ENCODE measurements at places on chromosomes 4 and X.

- DNase-seq: no peak
Observed at GRCh38 chr4:41196633-41197332, 17.6 kb downstream of the APBB2 start.

- no peak for DNase-seq
Observed at GRCh38 chrX:110691446-110691845, 104.2 kb downstream of the CHRDL1 start.

- DNase-seq: no peak
Observed at GRCh38 chr4:46818604-46819003, 90.4 kb downstream of the COX7B2 start.

- DNase-seq: no peak
Observed at GRCh38 chrX:48902776-48903175, 5.0 kb downstream of the PQBP1 start.

DNA sequence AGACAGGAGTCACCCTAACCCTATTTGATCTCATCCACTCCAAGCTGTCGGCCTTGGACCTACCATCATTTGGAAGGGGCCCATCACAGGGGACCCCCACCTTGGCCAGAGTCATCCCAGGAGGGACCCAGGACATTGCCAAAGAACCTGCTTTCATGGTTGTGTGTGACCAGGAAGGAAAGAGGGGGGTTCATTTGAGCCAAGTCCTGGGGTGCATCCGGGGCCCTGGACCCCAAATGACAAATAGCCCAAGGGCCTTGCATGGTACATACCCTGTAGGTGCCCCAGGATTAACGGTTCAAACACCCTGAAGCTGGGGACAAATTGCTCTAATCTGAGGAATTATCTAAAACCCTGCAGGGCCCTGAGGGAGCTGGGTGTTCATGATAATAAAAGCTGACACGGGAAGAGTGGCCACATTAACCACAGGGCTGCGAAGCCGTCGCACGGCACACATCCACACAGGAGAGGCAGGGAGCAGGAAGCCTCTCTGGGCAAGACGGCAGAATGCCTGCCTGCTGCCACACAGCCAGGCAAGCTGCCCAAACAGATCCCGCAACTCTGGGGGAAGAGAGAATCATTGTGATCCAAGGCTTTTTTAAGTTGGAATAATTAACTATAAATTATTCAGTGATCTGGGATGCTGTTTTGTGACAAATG is 28.2 kb upstream of the PPP2R2C start:
- DNase-seq: no peak

DNA sequence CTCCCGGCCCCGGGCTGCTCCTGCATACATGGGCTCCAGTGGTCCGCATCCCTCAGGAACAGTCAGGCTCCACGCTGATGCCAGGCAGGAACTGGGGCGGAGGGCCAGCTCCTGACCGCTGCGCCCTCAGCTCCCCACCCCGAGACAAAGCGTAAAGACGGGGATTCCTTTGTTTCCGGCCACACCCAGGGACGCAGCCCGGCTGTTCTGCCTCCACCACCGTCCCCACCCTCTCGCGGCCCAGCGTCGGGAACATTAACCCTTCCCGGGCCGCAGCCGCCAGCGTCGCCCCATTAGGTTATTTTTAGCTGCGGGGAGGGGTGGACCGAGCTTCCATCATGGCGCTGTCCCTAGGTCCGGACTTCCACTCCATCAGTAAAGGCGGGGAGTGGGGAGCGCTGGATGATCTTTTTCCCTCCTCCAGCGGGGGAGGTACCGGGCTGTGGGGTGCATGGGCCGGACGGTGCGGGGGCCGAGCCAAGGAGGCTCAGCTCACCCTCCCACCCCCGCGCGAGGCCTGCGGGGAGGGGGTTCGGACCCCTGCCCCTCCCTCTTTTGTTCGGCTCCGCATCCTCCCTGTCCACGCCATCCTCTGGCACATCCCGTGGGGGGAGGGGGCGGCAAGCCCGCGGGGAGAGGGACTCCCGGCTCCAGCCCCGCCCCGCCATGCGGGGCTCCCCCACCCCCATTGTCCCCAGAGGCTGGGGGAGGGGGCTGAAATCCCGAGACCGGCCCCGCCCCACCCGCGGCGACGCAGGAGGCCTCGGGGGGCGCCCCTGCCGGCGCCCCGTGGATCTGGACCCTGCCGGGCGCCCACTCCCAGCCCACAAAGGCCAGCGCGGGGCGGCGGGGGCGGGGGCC is 5.3 kb downstream of the CRMP1 start:
- no peak for DNase-seq

DNA sequence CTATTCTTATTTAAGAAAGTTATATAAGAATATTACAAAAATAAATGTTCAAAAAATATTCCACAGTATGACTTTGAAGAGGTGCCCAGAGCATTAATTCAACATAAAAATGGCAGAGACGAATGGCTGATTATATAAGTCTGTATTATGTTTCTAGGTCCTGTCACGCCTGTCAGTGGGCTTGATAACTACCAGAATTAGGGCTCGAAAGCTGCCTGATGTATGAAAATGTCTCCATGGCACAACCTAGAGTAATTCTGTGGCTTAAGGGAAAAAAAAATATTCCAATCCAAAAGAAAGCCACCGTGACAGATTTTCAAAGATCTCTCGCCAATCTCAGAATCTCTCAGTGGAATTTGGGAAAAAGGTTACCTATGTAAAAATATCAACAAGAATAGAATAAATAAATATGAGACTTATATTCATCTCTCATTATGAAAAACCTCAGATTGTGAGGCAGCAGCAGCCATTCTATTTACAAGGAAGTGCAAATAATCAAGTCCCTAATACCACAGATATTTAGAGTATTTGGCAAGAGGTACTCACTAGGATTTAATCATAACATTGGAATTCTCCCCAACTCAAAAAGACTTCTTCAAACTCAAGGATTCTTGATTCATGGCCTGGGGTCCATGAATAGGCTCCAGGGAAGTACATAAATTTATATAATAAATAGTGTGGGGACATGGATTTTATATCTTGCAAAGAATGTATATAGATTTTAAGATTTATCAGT is 489.1 kb upstream of the INTU start:
- DNase-seq: no peak

DNA sequence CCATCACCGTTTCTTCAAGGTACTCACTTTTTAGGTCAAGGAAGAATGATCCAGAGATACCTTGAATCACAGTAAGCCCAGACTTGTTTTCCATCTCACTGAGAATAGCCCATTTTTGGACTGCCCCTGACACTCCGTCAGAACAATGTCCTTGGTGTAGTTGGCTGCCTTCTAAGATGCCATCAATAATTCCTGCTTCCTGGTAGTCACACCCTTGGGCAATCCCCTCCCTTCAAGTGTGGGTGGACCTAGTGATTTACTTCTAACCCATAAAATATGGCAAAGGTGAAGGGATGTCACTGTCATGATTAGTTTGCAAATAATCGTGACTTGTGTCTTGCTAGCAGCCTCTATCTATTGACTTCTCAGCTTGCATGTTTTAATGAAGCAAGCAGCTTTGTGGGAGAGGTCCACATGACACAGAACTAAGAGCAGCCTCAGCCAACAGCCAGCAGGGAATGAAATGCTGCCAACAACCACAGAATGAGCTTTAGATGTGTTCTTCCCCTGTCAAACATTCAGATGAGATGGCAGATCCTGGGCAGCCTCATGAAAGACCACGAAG is 20.0 kb upstream of the KLHL34 start:
- DNase-seq: no peak

DNA sequence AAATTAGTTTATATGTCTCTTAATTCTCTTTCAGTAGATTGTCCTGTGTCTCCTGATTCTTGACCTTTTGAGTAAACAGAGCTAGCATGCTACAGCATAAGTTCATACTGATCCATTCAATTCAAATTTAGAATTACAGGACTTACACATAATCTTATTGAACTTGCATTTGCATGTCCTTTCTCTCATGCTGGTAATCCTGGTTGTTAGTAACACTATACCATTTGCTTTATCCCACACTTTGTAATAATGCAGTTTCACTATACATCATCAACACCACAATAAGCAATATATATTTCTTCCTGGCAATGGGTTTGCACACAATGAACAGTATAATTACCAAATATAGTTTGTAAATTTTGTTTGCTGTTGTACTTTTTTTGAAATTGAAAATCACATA is 937.2 kb upstream of the GRID2 start:
- no peak for DNase-seq

DNA sequence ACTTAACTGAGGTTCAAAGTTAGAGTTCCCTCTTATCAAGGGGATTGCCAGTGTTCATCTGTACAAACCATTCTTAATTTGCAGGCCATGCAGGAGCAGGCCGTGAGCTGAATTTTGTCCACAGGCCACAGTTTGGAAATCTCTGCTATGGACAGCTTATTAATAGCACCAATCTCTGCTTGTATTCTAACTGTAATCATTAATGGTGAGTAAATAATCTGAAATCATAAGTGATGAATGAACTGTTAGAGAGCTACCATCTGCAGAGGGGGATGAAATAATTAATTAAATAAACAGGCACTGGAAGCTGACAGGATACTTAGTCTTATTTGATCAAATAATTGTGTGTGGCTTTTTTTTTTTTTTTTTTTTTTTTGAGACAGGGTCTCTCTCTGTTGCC is 48.5 kb upstream of the PDLIM3 start:
- no peak for DNase-seq

DNA sequence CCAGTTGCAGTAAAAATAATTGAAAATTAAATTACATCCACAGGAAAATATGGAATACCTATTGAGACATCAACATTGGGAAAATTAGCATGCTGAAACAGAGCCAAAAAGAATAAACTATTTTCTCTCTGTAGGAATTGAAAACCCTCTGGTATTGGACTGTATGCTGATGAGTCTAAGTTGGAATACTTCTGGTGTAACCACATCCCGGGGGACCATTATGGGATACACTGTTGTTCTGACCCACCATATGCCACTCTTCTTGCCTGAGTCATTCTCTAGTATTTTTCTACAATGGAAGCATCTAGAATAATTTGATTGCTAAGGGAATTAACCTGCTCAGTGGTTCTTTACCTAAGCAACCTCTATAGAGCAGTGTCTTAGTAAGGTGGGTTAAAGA is 640.7 kb upstream of the AGA start:
- DNase-seq: no peak

GRCh38 chrX:22526339-22526738 is 253.6 kb downstream of the CBLL2 start:
- DNase-seq: no peak

All from stimulated activated CD8-positive, alpha-beta memory T cell treated with anti-CD3 and anti-CD28 coated beads, Interleukin-15, amount 100 ng/mL, for 48 hours (primary cell).